ENCODE measurements at places on chromosomes 5 and 9.
A peak's percentile ranks its signal among the peaks of the same experiment; 100 is the strongest.

GRCh38 chr9:36091026-36091953, 45.2 kb upstream of the GLIPR2 start:
- DNase-seq, result peak; percentile 71

DNA sequence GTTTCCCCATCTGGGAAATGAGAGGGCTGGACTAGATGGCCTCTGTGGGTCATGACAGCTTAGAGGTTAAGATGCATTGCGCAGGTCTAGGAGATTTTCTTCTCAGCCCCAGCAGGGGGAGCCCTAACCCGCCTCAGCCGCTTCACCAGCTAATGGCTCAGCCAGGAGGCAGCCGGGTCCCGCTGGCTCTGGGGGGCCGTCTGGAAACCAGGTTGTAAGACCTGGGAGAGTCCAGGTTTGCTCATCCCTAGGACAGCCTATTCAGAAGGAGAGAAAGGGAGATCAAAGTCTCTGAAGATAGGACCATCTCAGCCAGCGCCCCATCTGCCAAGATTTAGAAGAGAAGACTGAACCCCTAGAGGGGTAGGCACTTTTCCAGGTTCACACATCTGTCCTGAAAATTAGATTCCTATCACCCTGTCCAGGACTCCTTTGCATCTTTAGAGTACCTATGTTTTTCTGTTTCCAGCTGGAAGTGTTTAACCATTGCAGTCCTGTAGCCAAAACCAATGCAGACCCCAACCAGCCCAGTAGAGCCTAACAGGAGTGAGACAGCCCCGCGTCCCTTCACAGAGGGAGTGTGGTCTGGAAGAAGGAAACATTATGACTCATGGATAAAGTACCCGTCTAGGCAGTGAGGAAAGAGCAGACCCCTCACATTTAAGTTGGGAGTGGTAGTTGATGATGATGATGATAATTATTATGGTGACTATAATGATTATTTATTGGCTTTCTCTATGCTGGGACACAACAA, 27.5 kb downstream of the SPARC start:
- DNase-seq, result peak; percentile 90

GRCh38 chr5:68033961-68034571, 181.5 kb upstream of the PIK3R1 start:
- no peak for DNase-seq

- no peak for DNase-seq
Observed at GRCh38 chr5:42513246-42513645, 90.0 kb downstream of the GHR start.

DNA sequence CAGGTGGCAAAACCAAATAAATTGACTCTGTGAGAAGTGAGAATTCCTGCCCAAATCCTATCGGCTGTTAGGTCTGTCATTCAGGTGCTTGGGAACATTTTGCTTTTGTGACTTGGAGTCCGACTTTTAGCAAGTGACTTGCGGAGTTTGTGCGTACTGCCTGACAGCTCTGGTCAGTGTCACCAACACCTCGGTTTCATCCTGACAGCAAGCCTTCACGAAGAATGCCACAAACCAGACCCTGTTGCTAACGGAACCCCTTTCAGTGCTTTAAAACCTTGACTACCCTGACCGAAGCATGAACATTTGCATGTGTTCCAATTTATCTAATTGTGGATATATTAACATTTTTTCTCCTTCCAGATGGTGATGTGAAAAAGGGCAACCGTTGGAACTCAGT, 26.5 kb downstream of the LIX1 start:
- no peak for DNase-seq

DNA sequence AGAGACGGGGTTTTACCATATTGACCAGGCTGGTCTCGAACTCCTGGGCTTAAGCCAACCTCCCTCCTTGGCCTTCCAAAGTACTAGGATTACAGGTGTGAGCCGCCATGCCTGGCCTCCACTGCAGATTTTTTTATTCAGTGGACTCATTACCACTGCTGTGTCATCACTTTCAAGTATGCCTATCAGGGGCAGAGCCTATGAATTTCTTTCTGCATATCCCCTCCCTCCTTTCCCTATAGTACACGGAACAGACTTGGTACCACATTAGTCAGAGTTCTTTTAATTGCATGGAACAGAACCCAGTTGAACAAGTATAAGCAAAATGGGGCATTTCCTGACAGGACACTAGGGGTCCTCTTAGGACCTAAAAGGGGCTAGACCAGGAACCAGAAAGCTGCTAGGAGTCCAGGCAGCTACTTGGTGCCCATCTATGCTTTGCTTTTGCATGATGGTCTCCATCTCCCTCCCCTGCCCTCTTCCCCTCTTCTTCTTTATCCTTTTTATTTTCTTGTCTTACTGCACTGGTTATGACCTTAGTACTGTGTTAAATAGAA, 5.8 kb downstream of the BSPRY start:
- DNase-seq, result no peak

- no peak for DNase-seq
Observed at GRCh38 chr5:89081360-89081759, 198.4 kb upstream of the MEF2C start.

- DNase-seq, result no peak
Observed at GRCh38 chr9:114829574-114830440, 24.0 kb upstream of the TNFSF15 start.

GRCh38 chr5:67925511-67925910, 290.0 kb upstream of the PIK3R1 start:
- DNase-seq, result no peak

DNA sequence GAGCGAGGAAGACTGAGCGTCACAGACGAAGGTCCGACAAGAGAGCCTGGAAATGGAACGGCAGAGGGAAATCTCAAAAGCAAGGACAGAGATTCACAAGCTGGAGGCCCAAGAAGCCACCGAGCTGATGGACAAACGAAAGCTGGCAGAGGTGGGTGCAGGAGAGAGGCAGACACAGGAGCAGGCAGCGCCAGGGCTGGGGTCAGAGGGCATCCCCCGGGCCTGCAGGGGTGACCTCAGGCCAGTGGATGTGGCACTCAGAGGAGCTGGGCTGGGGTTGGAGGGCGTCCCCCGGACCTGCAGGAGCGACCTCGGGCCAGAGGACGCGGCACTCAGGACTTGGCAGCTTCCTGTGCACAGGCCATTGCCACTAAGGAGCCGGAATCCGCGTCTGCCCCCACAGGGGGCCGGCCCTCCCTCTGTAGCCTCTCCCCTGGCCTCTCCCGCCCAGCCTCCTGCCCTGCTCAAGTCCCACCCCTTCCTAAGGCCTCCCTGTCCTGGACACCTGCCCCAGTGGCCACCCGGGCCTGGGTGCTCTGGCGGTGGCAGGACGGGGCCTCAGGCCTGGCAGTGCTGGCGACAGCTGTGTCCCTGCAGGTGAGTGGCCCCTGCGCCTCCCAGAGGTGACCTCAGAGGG, 40.4 kb downstream of the EXD3 start:
- DNase-seq, result no peak

DNA sequence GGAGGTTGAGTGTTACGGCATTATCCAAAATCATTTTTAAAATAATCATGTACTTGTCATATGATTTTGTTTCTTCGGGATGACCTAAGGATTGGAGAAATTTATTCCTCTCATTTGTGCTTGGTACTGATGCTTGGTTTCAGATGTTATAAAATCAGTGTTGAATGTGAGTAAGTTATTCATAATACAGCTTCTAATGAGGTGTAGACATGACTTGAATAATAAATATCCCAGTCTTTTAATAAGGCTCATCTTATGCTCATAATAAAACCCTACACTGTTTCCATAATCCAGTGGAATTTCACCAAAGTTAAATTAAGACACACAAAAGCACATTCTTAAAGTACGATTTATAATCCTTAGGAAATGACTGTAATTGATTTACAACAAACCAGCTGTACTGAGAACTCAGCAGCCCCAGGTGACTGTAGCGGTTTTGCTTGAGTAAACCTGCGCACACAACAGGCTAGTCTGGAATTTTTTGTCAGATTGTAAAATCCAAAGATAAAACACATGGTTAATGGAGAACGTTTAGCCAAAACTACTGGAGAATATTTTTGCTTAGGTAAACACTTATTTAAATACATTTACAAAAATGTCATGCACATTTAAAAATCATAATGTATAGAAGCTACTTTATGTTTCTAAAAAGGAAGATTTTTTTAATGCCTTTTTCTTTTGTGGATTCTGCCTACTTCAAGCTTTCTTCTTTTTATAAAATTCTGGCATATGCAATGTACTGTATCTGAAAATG, 609.8 kb upstream of the GRAMD2B start:
- no peak for DNase-seq

GRCh38 chr5:125413496-125414274, 667.2 kb upstream of the ZNF608 start:
- DNase-seq, result no peak
